ENCODE measurements at places on chromosomes 1 and 21.

GRCh38 chr1:247322849-247323586, 8.6 kb downstream of the ZNF496 start:
- no peak for DNase-seq

GRCh38 chr1:93735722-93736121, 54.1 kb upstream of the BCAR3 start:
- no peak for DNase-seq

GRCh38 chr1:59732214-59732955, 82.4 kb upstream of the HOOK1 start:
- DNase-seq: no peak

DNA sequence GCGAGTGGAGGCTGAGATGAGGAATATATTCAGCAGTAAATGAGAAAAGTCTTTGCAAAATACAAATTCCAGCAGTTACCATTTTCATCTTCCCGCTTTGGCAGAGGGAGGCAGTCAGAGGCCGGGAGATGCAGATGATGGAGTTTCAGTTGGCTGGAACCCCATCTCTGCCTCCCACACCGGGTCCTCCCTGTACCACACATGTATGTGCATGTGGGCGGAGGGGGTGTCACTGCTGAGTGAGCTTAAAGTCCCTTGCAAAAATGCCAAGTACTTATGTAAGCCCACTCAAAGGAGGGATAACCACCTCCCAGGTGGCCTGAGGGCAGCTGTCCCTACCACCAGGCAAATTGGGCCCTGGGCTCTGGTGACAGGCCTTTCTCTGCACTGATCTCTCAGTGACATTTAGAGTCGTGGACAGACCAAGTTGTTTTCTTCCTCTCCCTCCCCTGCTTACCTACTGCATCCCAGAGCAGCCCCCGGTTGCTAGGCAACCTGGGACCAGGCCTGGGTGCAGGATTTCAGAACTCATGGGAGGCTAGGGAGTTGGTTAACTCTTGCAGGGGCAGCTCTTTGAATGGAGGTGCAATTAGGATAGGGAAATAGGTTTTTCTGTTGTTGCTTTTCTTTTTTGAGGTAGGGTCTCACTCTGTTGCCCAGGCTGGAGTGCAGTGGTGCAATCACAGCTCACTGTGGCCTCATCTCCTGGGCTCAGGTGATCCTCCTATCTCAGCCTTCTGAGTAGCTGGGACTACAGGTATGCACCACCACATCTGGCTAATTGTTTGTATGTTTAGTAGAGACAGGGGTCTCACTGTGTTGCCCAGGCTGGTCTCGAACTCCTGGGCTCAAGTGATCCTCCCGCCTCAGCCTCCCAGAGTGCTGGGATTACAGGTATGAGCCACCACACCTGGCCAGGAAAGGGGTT, 17.1 kb upstream of the UBXN10 start:
- DNase-seq: no peak

DNA sequence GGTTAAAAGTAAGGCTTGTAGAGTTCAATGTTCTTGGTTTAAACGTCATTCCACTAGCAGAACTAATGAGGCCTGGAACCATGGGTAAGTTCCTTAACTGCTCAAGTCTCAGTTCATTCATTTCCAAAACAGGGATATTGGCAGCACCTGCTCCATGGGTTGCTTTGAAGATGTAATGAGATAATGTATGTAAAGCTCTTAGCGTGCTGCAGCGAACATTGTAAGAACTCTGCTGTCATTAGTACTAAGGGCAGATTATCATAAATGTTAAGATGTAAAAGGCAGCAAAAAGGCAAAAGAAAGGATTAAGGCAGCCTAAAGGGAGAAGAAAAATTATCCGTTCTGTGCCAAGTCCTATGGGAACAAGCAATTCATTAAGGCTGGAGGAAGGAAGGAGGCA, 129.1 kb upstream of the NGF start:
- no peak for DNase-seq

DNA sequence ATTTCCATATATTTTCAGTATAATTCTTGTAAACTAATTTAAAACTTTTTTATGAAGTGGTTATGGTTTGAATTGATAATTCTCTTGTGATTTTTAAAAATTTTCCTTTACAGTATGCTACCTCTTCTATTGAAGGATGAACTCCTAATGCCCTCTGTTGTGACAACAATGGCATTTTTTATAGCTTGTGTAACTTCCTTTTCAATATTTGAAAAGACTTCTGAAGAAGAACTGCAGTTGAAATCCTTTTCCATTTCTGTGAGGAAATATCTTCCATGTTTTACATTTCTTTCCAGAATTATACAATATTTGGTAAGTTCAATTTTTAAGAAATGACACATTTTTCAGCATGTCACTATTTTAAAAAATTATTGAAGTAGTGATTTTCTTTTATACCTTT, 61.4 kb downstream of the ALG6 start:
- no peak for DNase-seq

GRCh38 chr1:2606881-2607621, 20.5 kb downstream of the PRXL2B start:
- no peak for DNase-seq

- no peak for DNase-seq
These were observed 170.9 kb downstream of the LRRC7 start for GRCh38 chr1:69738458-69739250.

DNA sequence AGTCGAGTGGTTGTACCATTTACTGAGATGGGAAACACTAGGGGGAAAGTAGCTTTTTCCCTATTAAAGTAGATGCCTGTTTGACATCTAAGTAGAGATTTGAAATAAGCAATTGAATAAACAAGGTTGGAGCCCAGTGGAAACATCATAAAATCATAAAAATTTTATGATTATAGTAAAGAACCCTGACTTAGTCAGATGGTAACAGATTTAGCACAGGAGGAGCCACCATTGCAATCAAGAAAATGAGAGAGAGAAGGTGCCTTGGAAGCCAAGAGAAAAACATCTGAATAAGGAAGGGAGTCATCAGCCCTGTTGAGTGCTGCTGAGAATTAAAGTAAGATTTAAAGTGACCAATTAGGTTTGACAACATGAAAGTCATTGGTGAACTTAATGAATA, 49.8 kb downstream of the SMG7 start:
- DNase-seq: no peak

GRCh38 chr1:31685795-31686194, 18.0 kb downstream of the COL16A1 start:
- no peak for DNase-seq

GRCh38 chr1:46820076-46820475, 21.2 kb downstream of the CYP4B1 start:
- DNase-seq: no peak

DNA sequence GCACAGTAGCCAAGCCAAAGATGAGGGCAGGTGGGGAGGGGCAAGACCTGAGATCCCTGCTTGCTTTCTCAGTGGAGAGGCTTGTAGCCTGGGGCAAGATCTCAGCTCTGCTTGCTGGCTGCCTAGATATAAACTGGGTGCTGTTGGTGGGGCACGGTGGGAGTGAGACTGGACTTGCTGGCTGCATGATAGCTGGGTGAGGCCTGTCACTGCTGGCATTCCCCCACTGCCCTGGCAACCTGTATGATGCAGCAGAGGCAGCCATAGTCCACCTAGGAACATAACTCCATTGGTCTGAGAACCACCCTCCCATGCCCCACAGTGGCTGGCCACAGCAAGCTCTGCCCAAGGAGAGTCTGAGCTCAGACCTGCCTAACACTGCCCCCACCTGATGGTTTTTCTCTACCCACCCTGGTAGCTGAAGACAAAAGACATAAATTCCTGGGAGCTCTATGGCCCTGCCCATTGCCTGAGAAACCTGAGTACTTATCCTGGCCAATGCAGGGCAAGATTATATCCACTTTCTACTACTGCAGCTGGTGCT, 261.9 kb upstream of the DEPDC1 start:
- DNase-seq: no peak

DNA sequence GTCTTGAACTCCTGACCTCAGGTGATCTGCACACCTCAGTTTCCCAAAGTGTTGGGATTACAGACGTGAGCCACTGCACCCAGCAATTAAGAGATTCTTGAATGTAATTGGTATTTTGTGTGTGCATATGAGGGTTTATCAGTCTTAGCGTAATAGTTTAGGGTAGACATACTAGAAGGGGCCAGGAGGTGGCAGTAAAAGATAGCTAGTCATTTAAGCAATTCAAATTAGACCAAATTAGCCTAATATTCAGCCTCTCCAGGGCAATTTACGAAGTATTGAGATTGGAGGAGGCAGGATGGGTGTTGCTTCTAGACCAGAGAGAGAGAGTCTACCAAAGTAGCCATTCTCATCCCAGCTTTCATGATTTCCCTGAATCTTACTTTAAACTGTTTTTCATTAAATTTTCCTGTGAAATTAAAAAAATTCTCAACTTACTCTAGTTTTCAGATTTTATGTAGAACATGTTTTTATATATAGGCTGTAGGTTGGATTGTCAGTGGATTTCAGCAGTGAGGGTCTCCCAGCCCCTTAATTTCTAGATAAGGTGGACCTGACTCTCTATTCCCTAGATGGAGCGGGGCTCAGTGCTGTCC, 119.7 kb downstream of the HHAT start:
- peak; percentile 36 for DNase-seq

GRCh38 chr1:24872061-24872850, 57.8 kb downstream of the RUNX3 start:
- no peak for DNase-seq

GRCh38 chr1:234214911-234215892, 158.1 kb upstream of the COA6 start:
- no peak for DNase-seq

DNA sequence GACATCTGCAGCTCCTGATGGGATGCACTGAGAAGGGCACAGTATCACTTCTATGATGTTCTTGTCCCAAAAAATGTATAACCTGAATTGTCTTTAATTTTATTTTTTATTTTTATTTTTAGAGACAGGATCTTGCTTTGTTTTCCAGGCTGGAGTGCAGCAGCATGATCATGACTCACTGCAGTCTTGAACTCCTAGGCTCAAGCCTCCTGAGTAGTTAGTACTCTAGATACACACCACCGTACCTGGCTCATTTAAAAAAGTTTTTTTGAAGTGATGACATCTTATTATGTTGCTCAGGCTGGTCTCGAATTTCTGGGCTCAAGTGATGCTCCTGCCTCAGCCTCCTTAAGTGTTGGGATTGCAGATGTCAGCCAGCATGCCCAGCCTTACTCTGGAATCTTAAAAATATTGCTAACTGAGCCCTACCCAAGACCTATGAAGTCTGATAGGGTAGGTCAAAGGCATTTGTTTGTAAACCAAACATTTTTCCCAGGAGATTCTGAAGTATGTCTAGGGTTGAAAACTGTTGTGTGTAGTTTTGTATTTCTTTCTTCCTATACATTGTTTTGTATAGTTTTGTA, 68.9 kb downstream of the ATF6 start:
- DNase-seq: no peak

GRCh38 chr21:36504067-36505058, 24.4 kb upstream of the CLDN14 start:
- peak; percentile 44 for DNase-seq

DNA sequence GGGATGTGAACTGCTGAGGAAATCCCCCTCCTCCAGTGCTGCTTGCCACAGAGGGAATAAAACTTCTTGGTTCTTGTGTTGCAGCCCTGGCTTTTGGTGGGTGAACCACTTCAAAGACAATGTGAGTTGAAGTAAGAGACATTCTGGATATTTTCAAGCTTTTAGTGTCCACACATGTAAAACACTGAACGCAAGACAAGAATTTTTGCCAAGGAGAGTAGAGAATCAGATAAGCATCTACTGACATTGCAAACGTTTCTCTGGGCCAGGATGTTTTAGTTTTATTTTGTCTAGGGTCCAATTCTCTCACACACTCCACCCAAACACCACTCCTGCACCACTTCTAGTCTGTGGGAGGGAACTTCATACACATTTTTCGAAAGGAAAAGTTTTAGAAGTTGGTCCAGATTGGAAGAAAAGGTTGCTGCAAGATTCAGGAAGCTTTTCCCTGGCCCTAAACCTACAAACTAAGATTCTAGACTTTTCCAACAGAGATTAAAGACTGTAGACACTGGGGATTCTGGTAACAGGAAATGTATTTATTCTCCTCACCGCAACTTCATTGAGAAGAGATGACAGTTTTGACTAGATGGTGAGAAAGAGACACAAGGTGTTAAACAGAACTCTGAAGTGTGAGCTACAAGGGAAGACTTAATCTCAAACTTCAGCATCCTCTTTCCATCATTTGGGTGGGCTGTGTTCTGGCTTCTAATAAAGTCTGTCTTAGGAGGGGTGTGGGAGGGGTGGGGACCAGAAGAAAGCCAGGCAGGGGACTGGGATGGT, 16.1 kb downstream of the FASLG start:
- no peak for DNase-seq

DNA sequence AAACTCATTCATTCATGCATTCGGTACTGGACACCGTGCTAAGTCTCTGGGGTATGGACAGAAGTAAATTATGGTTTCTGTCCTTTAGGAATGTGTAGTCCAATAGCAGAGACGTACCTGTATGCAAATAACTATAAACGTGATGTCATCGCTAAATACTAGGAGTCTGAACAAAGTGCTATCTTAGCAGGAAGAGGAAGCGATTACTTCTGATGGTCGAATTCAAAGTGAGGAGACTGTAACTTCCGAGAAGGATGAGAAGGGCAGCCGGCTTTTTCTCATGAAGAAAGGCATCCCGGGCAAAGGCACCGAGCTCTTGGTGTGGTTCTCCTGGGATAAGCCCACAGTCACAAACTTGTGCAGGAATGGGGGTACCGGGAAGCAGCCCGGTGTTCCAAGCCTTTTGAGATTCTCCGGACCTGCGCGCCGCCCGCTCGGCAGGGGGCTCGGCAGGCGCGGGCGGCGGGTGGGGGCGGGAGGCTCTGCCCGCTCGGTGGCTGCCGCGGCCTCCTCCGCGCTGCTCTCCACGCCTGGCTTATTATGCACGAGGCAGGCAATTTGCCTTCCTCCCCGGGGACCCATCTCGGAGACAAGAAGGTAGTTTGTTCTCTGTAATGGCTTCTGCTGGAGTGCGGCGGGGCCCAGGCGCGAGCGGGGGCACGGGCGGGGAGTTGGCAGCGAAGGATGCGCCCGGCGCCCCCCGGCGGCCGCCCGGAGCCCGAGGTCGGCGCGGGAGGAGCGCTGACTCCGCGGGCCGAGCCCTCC, 67.5 kb upstream of the CD1D start:
- DNase-seq: peak; percentile 31

DNA sequence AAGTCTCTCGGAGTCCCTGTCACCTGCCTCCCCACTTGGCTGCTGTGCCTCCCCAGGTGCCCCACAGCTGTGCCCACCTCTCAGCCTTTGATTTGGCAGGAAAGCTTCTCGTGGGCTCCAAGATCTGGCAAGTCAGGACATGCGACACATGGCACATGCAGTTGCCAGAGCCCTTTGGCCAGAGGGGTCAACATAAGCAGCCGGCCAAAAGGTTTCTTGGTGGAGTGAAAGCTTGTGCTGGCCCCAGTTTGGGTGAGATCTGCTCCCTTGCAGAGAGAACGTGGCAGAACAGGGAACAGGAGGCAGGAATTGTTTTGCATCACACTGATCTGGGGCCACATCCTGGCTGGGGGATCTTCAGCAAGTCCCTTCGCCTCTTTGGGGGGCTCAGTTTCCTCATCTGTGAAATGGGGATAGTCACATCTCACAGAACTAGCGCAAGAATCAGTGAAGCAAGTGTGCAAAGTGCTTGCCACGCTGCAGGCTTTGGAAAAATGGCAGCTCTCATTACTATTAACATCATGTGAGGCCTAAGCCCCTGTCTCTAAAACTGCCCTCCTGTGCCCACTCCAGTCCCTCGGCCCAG, 232.6 kb downstream of the TRABD2B start:
- no peak for DNase-seq
